Esophagus squamous epithelium (tissue), 5 donors: ENCODE measurements at places on chromosomes 16 and 17. TPM values are rescaled to one million over a fixed set of nuclear protein-coding genes. Genes with fewer than 3 reads are reported as not detected.

The KRT24 gene
- total RNA-seq = 38.1 TPM

GRCh38 chr16:50739031-50739430 lies 2.9 kb upstream of the CYLD start:
- DNase-seq = no peak

- DNase-seq = no peak
These were observed 85.6 kb upstream of the TNRC6C start for GRCh38 chr17:77872714-77873499.

GRCh38 chr16:47506800-47507199 lies 45.7 kb downstream of the PHKB start:
- DNase-seq = no peak

GRCh38 chr16:55101026-55101425 lies 170.4 kb downstream of the IRX5 start:
- DNase-seq = no peak

- DNase-seq = no peak
These were observed 163.8 kb upstream of the TBX2 start for GRCh38 chr17:61235827-61236197.

The PIMREG gene
- total RNA-seq = 7.2 TPM

DNA sequence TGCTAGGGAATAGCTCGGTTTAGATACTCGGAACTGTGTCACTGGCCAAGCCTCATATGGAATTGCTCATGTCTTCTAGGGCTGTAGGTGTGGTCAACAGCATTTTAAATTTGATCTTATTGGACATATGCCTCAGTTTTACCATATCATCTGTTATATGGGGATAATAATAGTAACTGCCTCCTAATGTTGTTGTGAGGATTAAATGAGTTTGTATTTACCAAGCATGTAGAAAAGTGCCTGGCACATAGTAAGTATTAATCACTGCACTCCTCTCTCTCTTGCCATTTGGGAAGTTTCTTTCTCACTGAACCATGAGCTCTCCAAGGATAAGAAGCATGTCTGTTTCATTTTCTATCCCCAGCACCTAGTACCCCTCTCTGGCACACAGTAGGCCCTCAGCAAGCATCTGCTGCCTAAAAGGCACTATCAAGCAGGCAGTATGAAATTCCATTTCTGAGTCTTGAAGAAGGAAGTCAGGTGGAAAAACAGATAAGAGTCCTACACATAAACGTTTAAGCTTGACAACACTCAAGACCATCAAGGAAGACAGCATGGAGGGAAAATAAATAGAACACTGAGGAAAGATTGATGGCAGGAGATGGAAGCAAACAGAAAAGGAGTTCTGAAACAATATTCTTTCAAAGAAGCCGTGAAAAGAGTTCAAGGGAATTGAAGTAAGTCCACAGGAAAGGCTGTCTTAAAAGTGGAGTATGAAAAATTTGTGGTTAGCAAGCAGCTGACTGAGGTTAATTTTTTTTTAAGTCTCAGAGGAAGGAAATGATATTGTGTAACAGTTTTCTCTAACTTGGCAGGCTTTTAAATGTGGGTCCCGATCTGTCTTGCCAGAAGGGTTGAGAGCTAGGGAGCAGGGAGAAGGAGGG lies 2.2 kb upstream of the ATP6V0A1 start:
- DNase-seq = no peak

DNA sequence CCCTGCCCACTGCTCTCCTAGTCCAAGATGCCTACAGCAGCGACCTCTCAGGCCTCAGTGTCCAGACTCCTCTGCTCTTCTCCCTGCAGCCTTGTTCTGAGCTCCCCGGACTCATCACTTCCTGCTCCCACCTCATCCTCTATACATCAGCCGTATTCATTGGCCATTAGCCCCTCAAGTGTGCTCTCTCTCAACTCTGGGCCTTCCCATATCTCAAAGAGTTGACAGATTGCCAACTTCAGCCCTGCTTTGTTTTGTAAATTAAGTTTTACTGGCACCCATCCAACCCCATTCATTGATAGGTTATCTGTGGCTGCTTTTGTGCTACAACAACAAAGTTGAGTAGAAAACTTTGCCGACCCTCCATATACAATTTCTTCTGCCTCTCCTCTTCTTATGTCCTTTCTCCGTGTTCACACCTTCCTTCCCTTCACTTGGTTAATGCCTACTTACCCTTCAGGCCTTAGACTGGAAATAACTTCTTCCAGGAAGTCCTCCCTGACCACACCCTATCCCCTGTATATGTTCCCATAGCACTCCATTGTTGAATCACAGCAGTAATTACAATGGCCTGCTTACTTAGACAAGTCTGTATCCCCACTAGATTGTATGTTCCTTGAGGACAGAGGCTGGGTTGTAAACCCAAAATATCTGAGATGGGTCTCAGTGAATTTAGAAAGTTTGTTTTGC lies 63.4 kb upstream of the TANC2 start:
- DNase-seq = no peak

- DNase-seq = no peak
These were observed 62.5 kb downstream of the SREBF1 start for GRCh38 chr17:17774009-17774881.

The TMC8 gene
- 5.7 TPM for total RNA-seq

- DNase-seq = no peak
These were observed 90.6 kb upstream of the FBXO47 start for GRCh38 chr17:39057701-39058206.

DNA sequence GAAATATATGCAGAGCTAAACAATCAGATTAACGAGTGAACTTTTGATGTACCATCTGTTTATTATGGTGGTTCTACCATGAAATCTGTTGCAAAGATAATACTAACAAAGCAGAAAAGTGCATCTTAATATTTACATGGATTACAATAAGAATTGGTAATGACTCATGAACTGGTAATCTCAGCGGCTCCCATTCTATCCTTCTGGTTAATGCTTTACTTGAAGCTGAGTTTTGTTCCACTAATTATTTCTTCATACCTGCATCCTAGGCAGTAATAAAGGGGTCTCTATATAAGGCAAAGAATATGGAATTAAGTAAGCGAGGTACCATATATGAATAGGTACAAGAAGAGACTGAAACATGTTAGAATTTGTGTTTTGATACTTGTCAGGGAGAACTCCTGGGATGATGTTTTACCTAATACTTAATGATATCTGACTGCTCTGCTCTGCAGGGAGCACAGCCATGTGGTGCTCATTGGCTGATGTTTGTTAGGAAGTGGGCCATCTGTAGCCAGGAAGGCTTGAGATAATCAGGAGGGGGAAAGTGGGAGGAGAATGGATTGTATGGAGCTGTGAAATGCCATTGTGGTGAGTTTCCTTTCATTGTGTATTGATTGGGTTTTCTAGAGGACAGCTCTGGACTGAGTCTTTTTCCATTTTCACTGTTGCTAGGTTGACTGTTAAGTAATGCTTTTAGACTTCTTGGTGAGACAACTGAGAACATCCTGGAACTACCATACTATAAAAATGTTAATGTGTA lies 52.6 kb downstream of the MAP2K6 start:
- no peak for DNase-seq

DNA sequence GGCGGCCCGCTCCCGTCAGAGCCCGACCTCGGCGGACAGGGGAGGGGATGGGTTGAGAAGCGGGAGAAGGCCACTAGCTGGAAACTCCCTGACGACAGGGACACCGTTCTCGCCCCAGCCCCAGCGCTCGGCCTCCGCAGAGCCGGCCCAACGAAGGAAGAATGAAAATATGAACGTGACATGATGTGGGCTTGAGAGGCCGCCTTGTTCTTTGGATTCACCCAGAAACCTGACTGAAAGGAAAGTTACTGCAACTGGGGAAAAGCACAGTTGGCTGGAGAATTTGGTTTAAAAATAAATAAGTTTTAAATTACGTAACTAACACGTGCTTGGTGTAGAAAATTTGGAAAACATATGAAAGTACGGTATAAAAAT lies 21.1 kb downstream of the NPTX1 start:
- no peak for DNase-seq

GRCh38 chr16:74623214-74623838 lies 16.4 kb upstream of the GLG1 start:
- DNase-seq = no peak

DNA sequence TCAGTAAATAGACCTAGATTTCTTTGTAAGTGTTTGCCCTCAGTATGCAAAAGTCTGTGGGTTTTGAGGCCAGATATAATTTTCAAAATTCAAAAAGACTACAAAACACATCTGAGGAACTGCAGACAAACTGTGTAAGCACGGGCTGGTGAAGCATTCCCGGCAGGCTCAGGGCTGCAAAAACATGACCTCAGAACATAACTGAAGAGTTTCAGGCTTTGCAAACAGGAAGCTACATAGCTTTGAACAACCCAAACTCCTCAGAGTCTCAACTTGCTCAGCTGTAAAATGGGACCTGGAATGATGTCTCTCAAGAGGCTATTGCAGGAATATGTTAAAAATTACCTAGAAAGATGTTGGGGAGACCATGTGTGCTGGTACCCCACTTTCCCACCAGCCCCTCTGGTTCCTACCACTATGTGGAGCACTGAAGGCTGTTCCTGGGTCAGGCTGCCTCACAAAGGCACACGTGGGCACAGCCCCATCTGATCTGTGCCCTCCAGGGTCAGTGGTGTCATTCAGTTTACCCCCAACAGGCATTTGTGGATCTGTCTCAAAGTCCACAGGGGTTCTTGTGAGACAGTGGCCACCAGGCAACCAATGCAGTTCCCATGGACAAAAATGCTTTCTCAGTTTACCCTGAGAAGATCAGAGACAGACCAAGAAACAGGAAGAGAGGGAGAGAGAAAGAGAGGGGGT lies 72.9 kb downstream of the CREBBP start:
- no peak for DNase-seq

- DNase-seq = no peak
These were observed 9.2 kb upstream of the SNN start for GRCh38 chr16:11658896-11659708.

GRCh38 chr17:77461277-77462057 lies 320.7 kb downstream of the SEC14L1 start:
- DNase-seq = no peak

- no peak for DNase-seq
These were observed 1.3 kb upstream of the DNAI2 start for GRCh38 chr17:74272731-74273201.

DNA sequence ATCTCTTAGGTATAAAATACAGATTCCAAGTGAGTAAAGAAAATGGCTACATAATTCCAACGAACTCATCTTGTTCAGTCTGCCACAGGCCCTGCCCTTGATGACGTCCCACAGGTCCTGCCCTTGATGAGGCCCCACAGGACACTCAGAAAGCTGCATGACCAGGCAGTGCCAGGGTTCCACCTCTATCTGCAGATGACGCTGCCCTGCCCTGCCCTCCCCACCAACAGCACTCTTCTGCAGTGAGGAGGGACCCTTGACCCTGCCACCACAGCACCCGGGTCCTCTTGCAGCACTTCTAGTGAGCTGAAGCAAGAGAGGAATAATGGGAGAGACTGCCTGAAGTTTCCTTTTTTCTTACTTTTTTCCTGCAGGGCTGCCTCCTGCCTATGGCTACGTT lies 118.4 kb downstream of the VPS53 start:
- DNase-seq = no peak

The TPSG1 gene
- not detected for total RNA-seq

The KRT28 gene
- not detected for total RNA-seq

The KLHL10 gene
- not detected for total RNA-seq

DNA sequence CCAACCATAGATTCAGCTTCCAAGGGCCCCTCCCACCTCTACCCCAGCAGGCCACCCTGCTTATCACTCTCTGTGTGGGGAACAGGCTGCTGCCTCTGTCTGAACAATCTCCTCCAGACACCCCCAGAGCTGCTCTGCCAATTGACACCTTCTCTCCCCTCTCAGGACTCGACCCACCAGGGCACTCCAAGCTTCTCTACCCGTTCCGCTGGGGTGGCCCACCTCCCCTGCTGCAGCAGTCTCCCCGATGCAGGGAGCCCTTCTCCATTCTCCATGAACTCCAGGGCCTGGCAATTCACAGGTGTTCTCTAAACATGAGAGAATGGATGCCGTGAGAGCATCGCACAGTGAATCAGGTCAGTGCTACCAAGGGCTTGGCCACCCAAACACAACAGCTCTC lies 28.3 kb upstream of the FAAP100 start:
- DNase-seq = no peak

The RETREG3 gene
- 53.1 TPM for total RNA-seq

GRCh38 chr16:83898463-83899271 lies at the start of gene MLYCD:
Gene MLYCD (plus strand): TSS chr16:83899115. CDS start chr16:83899145, 30 bp downstream.
- no peak for DNase-seq

The ANKRD40CL gene
- total RNA-seq = not detected

GRCh38 chr17:63911657-63912100 lies 621 bp upstream of the CSHL1 start:
- no peak for DNase-seq

GRCh38 chr16:20072146-20072873 lies 1.4 kb downstream of the GPR139 start:
- DNase-seq = no peak

- no peak for DNase-seq
These were observed 38.4 kb upstream of the PABPN1L start for GRCh38 chr16:88904676-88905365.

DNA sequence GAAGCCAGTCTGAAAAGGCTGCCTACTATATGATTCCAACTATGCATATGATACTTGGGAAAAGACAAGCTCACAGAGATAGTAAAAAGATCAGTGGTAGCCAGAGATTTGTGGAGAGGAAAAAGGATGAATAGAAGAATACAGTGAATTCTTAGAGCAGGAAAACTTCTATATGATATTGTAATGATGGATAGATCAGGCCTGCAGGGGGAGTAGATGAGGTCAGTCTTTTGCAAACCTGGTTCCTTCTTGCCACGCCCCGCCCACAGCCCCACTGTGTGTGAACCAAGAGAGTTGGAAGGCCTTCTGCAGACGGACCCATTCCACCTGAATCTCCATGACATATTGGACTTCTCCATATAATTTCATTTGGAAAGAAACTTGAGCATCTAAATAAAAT lies 761 bp upstream of the CCL8 start:
- no peak for DNase-seq

DNA sequence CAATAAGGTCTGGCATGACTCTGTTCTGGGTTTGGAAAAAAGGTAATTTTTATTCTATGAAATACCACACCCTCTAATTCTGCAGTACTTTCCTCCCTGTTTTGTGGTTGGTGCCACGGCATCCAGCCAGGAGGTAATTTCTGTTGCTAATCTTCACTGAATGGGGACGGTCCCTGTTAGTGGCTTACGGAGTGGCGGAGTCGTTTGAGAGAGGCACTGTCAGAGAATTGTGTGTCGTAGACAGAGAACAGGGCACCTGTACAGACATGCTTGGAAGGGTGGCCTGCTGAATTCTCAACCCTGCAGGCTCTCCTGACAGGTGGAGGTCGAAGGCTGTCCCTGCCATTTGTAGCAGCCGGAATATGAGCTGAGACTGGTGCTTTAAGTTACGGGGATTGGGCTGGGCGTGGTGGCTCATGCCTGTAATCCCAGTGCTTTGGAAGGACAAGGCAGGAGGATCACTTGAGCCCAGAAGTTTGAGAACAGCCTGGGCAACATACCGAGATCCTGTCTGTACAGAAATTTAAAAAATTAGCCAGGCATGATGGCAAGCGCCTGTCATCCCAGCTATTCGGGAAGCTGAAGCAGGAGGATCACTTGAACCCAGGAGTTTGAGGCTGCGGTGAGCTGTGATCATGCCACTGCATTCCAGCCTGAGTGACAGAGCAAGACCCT lies 33.2 kb downstream of the EEF2K start:
- no peak for DNase-seq
